ENCODE measurements at places on chromosomes 7 and 10.

GRCh38 chr7:137873979-137874777, 27.4 kb upstream of the DGKI start:
- no peak for DNase-seq

DNA sequence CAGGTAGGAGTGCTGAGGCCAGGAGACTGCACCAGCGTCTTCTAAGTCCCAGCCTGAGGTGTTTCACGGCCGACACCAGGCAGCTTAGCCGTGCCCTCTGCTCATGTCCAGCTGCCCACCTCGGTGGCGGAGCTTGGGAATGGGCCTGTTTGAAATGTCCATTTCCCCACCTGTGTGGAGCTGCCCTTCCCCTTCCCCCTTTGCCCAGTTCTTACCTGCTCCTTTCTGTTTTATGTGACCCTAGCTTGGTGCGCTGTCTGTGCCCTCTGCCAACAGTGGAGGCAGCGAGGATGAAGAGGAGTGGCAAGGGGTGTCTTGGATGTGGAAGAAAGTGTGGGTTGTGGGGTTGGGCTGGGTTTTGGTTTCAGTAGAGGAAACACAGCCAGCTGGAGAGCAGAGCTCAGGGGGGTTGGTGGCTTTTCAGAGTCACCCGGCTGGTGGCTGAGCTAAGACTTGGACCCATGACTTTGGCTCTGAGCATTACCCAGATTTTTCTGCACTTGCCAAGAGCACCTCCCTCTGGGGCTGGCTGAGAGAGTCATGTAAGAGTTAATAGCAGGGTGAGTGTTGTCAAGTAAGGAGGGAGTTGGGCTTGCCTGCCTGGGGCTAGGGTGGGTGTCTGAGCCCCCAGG, 37.4 kb downstream of the GBX1 start:
- DNase-seq, result no peak

DNA sequence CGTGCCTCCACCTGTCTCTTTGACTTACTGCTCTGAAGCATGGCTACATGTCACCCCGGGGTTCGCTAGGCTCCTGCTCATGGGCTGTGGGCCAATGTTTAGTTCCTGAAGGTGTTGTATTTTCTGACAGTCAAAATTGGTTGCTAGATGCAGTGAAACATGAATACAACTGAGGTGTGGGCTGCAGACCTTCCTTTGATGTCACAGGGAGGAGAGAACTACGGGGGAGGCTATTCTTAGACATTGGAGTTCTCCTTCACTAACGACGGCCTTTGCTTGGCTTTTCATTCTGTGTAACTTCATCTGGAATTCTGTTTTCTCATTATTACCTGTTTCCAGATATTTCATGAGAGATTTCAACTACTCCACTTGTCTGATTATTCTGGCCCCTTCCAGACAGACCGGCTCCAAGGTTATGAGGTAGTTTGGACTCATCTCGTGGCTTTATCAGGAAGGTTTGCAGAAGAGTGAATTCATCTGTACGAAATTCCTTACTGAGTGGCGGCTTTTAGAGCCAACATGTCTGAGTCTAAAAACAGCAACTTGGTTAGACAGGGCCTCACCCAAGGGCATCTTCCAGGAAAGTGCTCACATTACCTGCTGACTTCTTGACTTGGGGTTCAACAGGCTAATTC, 774.7 kb downstream of the SUGCT start:
- no peak for DNase-seq

DNA sequence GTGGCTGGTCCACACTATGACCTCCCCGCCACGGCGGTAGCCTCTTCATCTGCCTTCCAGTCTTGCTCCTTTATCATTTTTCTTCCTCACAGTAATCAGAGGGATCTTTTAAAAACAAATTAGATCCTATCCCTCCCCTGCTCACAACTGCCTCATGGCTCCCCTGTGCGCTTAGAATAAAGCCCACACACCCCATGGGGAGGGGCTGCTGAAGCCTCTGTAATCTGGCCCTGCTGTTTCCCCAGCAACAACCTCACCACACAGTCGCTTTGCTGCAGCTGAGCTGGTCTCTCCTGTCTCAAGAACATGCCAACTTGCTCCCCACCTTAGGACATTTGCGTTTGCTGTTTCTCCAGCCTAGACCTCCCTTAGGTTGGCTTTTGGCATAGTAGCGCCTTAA, 41.0 kb downstream of the SP8 start:
- no peak for DNase-seq

DNA sequence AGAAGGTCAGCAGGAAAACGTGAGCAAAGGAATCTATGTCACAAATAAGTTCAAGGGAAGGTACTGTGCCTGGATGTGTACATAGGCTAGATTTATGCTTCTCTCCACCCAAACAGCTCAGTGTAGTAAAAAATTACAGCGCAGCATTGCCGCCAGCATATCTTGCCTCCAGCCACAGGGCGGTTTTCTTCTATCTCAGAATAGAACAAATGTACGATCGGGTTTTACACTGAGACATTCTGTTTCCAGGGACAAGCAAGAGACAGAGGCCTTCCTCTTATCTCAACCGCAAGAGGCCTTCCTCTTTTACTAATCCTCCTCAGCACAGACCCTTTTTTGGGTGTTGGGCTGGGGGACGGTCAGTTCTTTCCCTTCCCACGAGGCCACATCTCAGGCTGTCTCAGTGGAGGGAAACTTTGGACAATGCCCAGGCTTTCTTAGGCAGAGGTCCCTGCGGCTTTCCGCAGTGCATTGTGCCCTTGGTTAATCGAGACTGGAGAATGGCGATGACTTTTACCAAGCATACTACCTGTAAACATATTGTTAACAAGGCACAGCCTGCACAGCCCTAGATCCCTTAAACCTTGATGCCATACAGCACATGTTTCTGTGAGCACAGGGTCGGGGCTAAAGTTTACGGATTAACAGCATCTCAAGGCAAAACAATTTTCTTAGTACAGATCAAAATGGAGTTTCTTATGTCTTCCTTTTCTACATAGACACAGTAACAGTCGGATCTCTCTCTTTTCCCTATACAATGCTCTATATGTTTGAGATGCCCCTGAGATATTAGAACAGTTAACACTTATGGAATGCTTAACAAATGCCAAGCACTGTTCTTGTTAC, 11.6 kb upstream of the ABHD11 start:
- no peak for DNase-seq

DNA sequence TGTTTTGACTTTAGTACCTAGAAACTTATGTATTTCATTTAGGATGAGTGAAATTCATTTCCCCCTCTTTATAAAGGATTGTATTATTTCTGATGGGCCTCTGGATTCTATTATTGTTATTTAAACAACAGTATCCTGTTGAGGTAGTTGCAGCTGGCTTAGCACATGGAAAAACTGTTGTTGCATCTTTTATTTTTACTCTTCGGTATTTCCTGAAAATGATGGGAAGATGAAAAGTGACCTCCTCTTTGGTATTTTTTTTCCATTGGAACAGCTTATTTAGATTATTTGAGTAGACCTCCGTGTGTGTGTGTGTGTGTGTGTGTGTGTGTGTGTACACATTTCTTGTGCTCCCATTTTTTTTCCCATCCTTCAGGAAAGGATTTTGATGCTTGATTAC, 129.8 kb downstream of the PRKG1 start:
- DNase-seq, result no peak

GRCh38 chr7:30743371-30744074, 8.4 kb upstream of the INMT start:
- no peak for DNase-seq

- no peak for DNase-seq
These were observed 1.6 kb downstream of the AKAP9 start for GRCh38 chr7:91942312-91942711.

- DNase-seq, result no peak
These were observed 51.0 kb downstream of the FBXW4 start for GRCh38 chr10:101644002-101644401.

DNA sequence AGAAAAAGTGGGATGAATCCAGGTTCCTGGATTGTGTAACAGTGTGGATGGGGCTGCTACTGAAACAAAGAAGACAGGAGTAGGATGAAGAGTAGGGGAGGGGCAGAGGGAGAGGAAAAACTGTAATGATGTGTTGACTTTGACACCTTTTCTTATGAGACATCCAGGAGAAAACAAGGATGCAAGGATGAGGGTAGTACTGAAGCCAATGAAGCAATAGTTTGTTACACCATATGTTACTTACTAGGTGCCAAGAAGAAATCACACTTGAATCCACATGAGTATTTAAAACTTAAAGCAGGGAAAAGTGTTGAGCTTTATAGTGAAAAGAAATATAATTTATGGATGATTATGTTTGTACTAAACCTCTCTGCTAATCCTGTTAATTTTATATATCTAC, 420.6 kb downstream of the ARL4A start:
- no peak for DNase-seq

GRCh38 chr7:21355406-21355874, 72.4 kb upstream of the SP4 start:
- peak; percentile 67 for DNase-seq

DNA sequence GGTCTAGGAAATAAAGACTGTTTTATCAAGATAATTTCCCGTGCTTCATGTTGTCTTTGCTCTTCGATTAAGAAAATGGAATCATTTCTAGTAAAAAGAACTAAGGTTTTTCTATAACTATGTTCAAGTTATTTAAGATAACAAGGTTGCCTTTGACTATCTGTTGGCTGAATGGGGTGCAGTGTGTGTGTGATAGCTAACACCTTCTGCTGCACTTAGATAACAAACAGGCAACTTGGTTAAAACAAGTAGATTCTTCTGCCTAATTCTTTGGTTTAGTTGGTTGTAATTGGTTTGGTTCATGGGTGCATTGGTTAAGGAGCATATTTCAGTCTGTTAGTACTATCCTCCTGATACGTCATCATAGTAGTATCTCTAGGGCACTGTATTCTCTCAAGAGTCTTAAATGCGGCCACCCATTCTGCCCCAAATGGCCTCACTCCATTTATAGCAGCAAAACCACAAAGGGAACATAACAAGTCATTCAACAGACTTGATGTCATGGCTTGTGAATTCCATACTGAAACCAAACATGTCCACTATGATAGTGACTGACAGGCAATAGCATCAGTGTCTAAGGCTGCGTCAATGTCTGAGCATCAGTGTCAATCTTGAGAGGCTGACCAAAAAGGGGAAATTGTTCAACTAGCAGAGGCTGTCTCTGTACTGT, 55.7 kb downstream of the CCDC3 start:
- DNase-seq, result no peak

GRCh38 chr10:8639486-8640185, 585.1 kb downstream of the GATA3 start:
- no peak for DNase-seq

DNA sequence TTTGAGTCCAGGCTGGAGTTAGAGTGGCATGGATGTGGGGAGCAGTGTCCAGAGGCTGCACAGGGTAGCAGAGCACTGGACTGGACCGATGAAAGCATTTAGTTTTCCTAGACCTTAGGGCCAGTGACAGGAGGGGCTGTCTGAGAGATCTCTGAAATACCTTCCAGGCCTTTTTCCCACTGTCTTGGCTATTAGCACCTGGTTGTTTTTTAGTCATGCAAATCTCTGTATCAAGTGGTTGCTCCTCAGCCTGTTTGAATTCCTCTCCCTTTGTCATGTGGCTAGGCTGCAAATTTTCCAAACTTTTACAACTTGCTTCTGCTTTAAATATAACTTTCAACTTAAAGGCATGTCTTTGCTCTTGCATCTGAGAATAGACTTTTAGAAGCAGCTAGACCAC, 504.3 kb upstream of the VSTM2A start:
- DNase-seq, result no peak

All from SIG-M5 (cell line).